ENCODE measurements at places on chromosomes 5 and 9.

- H3K27me3 ChIP-seq = no peaks in the 10 kb centered on the region
- no peak overlapping the region for H3K27ac ChIP-seq
- no peaks in the 10 kb centered on the region for H3K36me3 ChIP-seq
- DNase-seq = no peak
Observed at GRCh38 chr9:75718677-75719076, 171.8 kb upstream of the PCSK5 start.

DNA sequence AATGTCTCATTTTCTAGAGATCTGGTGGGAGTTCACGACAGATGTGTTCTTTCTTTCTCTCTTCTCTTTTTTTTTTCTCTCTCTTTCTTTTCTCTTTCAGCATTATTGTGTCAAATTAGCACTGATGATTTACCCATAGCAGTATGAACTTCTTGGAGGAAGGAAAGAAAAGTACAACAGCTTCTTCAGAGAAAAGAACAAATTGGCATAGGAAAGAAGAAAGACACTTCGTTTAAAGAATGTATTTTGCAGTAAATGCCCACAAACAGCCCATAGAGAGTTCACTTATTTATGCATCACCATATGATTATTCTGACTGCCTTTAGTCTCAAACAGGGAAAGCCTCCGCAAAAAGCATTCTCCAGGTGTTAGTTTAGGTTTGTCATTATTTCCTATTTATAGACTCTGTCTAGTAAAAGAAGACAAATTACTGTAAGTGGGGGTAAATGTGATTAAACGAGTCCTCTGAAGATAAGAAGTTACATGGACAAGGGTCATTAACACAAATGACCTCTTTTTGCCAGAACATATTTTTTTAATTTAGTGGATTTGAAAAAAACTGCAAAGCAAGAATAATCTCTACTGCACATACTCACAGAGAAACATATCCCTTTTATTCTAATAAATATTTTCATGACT is 68.0 kb downstream of the POU5F2 start:
- H3K4me1 ChIP-seq = peaks cover 5% of the 10 kb centered on the region
- DNase-seq = no peak
- H3K27me3 ChIP-seq = no peaks in the 10 kb centered on the region
- no peak overlapping the region for H3K4me3 ChIP-seq
- H3K27ac ChIP-seq = no peak overlapping the region

DNA sequence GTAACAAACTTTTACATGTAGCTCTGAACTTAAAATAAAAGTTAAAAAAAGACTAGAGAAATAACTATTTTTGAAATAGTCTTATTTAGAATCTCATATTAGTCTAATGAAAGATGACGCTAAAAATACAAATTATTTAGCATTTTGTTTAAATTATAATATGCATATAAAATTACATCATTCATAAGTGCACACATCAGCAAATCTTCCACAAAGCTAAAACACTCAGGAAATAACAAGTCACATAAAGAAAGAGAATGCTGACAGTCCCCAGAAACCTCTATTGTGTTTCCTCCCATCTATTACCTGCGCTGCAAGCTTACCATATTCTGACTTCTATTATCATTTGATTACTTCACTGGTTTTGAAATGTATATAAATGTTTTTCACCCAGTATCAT is 986.9 kb upstream of the SEMA6A start:
- H3K4me3 ChIP-seq = no peak overlapping the region
- no peaks in the 10 kb centered on the region for H3K27me3 ChIP-seq
- DNase-seq = no peak
- no peaks in the 10 kb centered on the region for H3K36me3 ChIP-seq
- H3K4me1 ChIP-seq = no peaks in the 10 kb centered on the region

DNA sequence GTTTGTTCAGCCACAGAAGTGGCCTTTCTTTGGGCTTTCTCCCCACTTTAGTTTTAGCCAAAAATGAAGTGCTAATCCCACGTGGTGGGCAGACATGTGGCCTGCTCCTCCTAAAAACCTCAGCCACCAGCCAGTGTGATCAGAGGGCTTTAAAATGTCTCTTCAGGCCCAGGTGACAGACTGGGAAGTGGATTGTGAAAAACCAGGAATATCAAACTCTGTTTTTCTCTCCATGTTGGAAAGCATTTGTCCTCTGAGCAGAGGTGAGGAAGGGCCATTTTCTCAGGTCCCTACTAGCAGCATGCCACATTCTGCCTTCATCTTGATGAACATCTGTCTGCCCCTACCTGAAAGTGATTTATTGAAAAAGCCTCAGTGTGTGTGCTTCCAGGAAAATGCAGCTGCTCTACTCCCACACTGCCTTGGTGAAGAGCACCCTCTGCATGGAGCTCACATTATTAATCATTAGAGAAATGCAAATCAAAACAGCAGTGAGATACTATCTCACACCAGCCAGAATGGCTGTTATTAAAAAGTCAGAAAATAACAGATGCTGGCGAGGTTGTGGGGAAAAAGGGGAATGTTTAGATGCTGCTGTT is 181.2 kb upstream of the DMAC1 start:
- no peaks in the 10 kb centered on the region for H3K27me3 ChIP-seq
- H3K36me3 ChIP-seq = no peaks in the 10 kb centered on the region
- DNase-seq = no peak

GRCh38 chr5:160565376-160565775 is 143.7 kb downstream of the PTTG1 start:
- H3K27me3 ChIP-seq = no peaks in the 10 kb centered on the region
- H3K36me3 ChIP-seq = no peaks in the 10 kb centered on the region
- no peak overlapping the region for H3K4me3 ChIP-seq

GRCh38 chr5:607541-608428 is 4.4 kb upstream of the CEP72 start:
- no peak overlapping the region for H3K27ac ChIP-seq
- peaks cover 13% of the 10 kb centered on the region for H3K4me1 ChIP-seq
- no peaks in the 10 kb centered on the region for H3K27me3 ChIP-seq
- no peaks in the 10 kb centered on the region for H3K36me3 ChIP-seq
- H3K4me3 ChIP-seq = no peak overlapping the region

GRCh38 chr5:132688536-132689339 is 14.9 kb downstream of the IL4 start:
- no peaks in the 10 kb centered on the region for H3K27me3 ChIP-seq
- H3K4me3 ChIP-seq = no peak overlapping the region
- no peak for DNase-seq
- no peaks in the 10 kb centered on the region for H3K36me3 ChIP-seq

GRCh38 chr5:147887930-147888329 is 9.4 kb downstream of the SCGB3A2 start:
- H3K4me1 ChIP-seq = peaks cover 3% of the 10 kb centered on the region
- H3K27ac ChIP-seq = no peak overlapping the region
- H3K4me3 ChIP-seq = no peak overlapping the region
- DNase-seq = no peak

DNA sequence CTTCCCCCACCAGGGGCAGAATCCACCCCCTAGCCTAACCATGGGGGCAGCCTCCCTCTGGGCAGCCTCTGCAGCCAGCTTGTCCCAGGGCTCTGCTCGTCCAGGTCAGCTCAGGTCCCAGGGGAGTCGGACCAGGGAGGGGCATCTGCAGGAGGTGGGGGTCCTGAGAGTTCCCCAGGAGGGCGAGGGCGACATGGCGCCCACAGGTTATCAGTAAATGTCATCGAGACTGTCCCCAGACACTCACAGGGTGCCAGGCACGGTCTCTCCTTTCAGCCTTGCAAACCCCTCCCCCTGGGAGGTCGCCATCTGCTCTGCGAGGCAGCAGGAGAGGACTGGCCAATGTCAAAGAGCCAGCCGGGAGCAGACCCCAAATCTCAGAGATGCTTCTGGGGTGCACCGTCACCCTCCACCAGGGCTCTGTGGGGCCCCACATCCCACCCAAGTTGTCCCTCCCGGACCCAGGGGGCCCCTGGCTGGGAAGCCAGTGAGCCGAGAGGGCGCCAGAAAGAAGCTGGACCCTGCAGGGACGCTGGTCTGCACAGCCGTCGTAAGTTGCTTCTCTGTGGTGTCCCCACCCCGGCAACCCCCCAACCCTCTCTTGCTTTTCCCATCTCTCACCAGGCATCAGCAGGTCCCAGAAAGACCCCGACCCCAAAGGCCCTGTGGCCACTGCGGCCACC is 69.3 kb downstream of the NTNG2 start:
- no peaks in the 10 kb centered on the region for H3K27me3 ChIP-seq
- H3K27ac ChIP-seq = no peak overlapping the region
- no peaks in the 10 kb centered on the region for H3K36me3 ChIP-seq
- no peak for DNase-seq

DNA sequence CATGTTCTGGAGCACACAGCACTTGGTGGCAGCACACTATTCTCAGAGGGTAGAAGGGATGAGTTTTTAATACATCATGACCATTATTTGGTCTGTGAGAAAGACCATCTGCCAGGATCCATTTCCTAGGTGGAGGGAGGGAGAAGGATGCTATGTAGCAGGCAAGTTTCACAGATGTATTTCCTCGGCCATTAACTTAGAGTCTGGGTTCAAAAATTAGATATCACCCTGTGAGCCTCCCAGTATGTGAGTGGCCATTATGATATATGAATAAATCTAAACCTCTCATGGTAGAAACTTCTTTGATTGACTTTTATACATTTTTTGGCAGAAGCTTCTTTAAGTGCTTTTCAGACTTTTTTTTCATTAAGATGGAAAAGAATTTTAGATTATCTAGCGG is 133.9 kb downstream of the SREK1 start:
- DNase-seq = no peak
- no peaks in the 10 kb centered on the region for H3K4me1 ChIP-seq
- no peaks in the 10 kb centered on the region for H3K36me3 ChIP-seq
- no peaks in the 10 kb centered on the region for H3K27me3 ChIP-seq
- H3K27ac ChIP-seq = no peak overlapping the region

- DNase-seq = no peak
- peaks cover 33% of the 10 kb centered on the region for H3K4me1 ChIP-seq
- H3K4me3 ChIP-seq = no peak overlapping the region
- H3K27ac ChIP-seq = peak overlapping the region; percentile 93
- no peaks in the 10 kb centered on the region for H3K36me3 ChIP-seq
Observed at GRCh38 chr9:93100276-93100636, 4.2 kb downstream of the CARD19 start.

DNA sequence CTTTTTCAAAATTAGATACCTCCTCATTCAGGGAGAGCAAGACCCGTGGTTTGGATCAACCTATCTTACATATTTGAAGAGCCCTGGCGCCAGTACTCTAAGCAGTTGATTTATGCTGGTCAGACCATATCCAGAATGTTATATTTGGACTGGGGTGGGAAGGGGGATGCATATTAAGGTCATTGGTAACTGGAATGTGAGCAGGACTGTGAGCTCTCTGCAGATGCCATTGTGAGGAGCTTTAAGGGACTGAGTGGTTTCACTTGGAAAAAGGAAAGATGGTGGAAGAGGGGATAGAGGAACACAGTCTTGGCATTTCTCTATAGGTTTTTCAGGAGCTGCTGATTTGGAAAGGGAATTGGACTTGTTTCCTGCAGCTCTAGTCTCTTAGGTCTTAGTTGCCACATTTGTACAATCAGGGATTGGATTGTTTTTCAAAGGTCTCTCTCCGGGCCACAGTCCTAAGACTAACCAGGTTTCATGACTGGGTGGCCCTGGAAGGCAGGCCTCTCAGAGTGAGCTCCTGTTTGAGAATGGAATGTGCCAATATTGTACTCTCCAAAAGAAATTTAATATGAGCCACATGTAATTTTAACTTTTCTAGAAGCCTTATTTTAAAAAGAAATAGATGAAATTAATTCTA is 25.8 kb upstream of the F2R start:
- H3K4me3 ChIP-seq = no peak overlapping the region
- no peaks in the 10 kb centered on the region for H3K4me1 ChIP-seq
- no peaks in the 10 kb centered on the region for H3K27me3 ChIP-seq
- H3K36me3 ChIP-seq = no peaks in the 10 kb centered on the region

DNA sequence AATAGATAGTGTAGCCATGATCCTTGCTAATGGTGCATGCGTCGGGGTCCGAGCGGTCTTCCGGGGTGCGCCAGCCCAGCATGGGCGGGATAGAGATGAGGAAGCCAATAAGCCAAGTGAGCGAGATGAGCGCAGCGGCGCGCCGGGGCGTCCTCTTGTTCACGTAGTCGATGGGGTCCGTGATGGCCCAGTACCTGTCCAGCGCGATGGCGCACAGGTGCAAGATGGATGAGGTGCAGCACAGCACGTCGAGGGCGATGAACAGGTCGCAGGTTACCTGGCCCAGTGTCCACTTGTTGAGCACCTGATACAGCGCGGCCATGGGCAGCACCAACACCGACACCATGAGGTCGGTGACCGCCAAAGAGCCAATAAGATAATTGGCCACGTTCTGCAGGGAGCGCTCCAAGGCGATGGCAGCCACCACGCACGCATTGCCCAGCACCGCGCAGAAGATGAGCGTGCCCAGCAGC is 1.1 kb downstream of the HTR1A start:
- no peaks in the 10 kb centered on the region for H3K27me3 ChIP-seq
- no peak overlapping the region for H3K4me3 ChIP-seq
- H3K27ac ChIP-seq = no peak overlapping the region
- DNase-seq = no peak
- no peaks in the 10 kb centered on the region for H3K4me1 ChIP-seq

DNA sequence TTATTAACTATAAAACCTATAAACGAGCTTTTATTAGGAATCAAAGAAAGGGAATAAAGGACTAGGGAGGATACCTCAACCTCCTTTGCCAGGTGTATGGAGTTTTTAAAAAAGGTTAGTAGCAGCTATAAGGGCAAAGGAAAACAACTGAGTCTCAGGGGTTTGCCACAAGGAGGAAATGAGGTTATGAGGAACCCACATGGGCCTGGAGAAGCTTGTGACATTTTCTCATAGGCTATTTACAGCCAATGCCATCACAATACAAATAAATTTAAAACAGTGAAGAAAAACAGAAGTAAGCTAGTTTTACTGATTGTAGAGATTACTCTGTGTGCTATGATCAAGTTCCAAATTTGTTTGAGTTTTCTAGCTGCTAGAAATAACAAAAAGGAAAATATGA is 92.6 kb downstream of the CDKN2A start:
- no peak overlapping the region for H3K27ac ChIP-seq
- no peaks in the 10 kb centered on the region for H3K4me1 ChIP-seq
- no peak for DNase-seq
- H3K4me3 ChIP-seq = no peak overlapping the region
- no peaks in the 10 kb centered on the region for H3K36me3 ChIP-seq

DNA sequence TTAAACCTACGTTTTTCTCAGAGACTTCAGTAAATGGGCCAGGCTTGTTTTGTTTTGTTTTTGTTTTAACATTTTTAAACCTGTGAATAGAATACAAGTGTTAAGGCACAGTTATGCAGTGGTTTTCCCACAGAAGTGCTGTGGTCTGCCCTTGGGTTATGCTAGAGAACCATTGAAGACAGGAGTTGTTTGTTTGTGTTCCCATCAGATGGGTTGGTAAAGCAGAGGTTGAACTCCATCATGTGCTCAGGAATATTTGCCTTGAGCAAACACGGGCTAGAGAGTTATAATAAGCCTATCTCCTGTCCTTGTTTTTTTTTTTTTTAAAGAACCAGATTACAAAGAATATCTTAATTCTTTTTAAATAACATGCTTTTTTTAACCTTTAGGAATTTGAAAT is 28.5 kb downstream of the RHOBTB3 start:
- no peak overlapping the region for H3K27ac ChIP-seq
- no peaks in the 10 kb centered on the region for H3K27me3 ChIP-seq
- H3K36me3 ChIP-seq = no peaks in the 10 kb centered on the region
- H3K4me3 ChIP-seq = no peak overlapping the region
- H3K4me1 ChIP-seq = no peaks in the 10 kb centered on the region
- no peak for DNase-seq

GRCh38 chr9:129383561-129384490 is 205.8 kb upstream of the IER5L start:
- H3K4me1 ChIP-seq = peaks cover 36% of the 10 kb centered on the region
- DNase-seq = peak; percentile 33
- peak overlapping the region; percentile 63 for H3K4me3 ChIP-seq
- no peaks in the 10 kb centered on the region for H3K27me3 ChIP-seq
- H3K36me3 ChIP-seq = no peaks in the 10 kb centered on the region
